ENCODE measurements at places on chromosomes 7 and 10.

- no peak for DNase-seq
Measured at GRCh38 chr7:42494736-42495135, 257.7 kb upstream of the GLI3 start.

DNA sequence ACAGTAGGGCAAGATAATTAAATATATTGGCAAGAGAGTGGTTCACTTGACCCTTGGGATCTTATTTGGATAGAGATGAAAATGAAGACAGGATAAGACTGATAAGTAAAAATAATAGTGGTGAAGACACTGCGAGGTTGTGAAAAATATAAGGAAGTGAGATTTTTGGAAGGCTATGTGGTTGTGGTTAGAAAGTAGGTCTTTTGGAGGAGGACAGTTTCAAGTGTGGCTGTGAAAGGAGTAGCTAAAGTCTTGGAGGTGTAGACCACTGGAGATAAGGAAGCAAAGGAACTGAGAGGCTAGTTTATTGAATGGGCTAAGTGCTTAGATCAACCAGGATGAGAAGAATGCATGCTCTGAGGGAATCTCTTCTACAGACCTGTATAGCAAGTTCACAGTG lies 11.2 kb downstream of the MIOS start:
- no peak for DNase-seq

GRCh38 chr10:124262234-124262865 lies 156.4 kb downstream of the OAT start:
- DNase-seq: no peak

DNA sequence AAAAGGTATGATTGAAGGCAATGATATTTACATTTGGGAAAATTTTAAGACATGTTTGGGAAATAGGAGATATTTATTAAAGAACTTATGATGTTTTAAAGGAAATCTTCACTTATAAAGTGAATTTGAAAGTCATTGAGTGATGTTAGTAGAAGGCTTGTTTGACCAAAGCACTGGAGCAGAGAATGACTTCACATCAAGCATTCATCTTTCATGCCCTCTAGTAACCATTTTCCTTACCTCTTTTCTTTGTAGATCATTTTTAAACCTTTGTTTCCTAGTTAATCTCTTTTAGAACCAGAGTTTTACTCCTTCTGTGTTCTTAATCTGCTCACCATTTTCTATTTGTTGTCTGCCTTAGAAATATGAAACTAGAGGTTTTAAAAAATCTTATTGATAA lies 111.3 kb upstream of the FOXP2 start:
- DNase-seq: no peak

DNA sequence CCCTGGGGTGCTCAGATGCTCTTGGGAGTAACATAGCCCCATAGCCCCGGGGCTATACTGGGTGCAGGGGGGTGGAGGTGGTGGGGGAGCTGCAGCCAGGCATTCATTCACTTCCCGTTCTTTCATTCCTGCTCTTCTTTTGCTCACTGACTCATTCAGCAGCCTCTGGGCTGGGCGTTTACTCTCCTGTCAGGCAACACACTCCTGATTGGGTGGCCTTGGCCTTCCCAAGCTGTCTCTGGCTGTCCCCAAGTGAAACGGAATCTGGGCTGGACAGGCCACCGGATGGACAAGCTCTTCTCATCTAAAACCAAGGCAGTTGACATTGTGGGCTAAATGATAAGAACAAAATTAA lies 34.6 kb downstream of the CHST3 start:
- DNase-seq: peak; percentile 74
